ENCODE measurements at places on chromosomes 12 and 14. TPM values are rescaled to one million over a fixed set of nuclear protein-coding genes. Genes with fewer than 3 reads are reported as not detected.

DNA sequence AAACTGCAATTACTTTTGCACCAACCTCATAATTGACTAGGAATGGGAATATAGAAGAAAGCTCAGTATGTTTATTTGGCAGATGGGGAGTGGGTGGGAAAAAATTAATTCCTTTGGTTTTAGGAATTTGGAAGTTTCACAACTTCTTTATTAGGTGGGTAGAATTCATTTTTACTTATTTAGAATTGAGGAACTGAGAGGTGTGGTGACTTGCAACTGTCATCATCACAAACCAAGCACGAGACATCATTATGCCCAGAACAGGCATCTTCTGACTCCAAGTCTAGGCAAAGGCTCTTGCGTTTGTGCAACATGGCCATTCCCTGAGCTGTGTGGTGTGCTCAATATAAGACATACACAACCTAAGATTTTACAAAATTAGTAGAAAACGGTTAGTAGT lies 380.0 kb downstream of the ATP23 start:
- DNase-seq, result no peak

- no peak for DNase-seq
Observed at GRCh38 chr14:79840103-79840502, 371.2 kb downstream of the DIO2 start.

DNA sequence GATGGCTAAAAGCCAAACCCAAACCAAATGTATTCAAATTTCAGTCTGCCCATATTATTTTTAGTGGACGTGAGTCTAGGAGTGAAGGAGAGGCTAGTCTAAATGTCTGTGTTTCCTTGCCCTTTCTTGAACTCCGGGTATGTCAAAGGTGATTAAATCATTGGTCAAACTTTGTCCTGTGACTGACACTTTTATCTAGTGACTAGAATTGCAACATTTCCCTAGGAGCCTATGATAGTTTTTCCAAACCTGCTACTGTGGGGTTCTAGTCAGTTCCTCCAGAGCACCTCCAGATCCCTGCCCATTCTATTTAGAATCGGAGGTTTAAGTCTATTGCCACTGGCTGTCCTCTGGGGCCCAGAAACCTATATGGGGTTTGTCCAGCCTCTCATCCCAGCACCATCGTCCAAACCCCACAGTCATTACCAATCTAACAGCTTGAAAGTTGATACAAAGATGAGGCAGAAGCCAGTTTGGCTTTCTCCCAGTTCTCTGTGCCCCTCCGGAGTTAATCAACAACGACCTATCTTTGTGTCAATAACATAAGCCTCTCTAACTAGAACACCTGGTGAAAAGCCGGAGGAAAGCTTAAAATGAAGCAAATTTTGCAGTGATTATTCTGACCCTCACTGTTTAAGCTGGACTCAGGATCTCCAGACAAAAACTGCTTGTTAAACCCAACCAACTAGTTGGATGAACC lies 306.7 kb downstream of the ZFP36L1 start:
- no peak for DNase-seq

- no peak for DNase-seq
Observed at GRCh38 chr12:45785315-45785714, 55.8 kb downstream of the ARID2 start.

DNA sequence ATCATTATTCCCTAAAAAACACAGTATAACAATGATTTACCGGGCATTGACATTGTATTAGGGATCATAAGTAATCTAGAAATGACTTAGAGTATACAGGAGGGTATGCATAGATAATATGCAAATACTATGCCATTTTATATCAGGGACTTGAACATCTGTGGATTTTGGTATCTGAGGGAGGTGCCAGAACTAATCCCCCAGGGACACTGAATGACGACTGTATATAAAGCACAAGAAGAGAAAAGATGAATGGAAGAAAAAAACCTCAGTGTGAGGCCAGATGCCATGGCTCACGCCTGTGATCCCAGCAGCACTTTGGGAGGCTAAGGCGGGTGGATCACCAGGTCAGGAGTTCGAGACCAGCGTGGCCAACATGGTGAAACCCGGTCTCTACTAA lies 25.5 kb upstream of the COX6A1 start:
- DNase-seq, result no peak

GRCh38 chr14:72892879-72893635 lies 844 bp downstream of the DPF3 start:
- DNase-seq, result peak; percentile 58

DNA sequence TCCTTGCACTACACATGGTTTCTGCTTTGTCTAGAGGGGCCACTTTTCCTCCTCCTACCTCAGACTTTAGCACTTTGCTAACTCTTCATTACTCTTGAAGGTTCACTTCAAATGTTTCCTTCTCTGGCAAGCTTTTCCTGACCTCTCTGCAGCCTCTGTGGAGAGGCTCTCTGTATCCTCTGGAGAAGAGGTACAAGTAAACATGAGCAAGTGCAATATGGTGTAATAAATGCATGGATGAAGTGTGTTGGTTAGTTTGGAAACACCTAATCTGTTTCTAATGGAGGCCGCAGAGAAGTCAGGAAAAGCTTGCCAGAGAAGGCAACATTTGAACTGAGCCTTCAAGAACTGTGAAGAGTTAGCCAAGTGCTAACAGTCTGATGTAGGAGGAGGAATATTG lies 329.3 kb downstream of the GRIN2B start:
- DNase-seq, result no peak

GRCh38 chr12:108033090-108033489 lies 96.0 kb upstream of the WSCD2 start:
- DNase-seq, result no peak

GRCh38 chr14:68884031-68885030 lies 91.5 kb upstream of the ZFP36L1 start:
- peak; percentile 55 for DNase-seq

Gene LGR5
- not detected for total RNA-seq

Gene MYF5
- not detected for total RNA-seq

Gene OR4K17
- total RNA-seq, result not detected

Gene SLC17A8
- not detected for total RNA-seq

Measured in Daoy (cell line).